Stimulated activated CD8-positive, alpha-beta memory T cell treated with anti-CD3 and anti-CD28 coated beads, Interleukin-12 subunit alpha, Interleukin-12 subunit beta, amount 100 ng/mL, for 1 hour (primary cell): ENCODE measurements at places on chromosomes 13 and 19.

GRCh38 chr13:43838909-43839308 is 40.6 kb downstream of the CCDC122 start:
- DNase-seq: no peak

GRCh38 chr19:10363789-10364281 is 16.5 kb downstream of the TYK2 start:
- DNase-seq: no peak

GRCh38 chr13:110493613-110494012 is 67.9 kb downstream of the RAB20 start:
- DNase-seq: no peak

DNA sequence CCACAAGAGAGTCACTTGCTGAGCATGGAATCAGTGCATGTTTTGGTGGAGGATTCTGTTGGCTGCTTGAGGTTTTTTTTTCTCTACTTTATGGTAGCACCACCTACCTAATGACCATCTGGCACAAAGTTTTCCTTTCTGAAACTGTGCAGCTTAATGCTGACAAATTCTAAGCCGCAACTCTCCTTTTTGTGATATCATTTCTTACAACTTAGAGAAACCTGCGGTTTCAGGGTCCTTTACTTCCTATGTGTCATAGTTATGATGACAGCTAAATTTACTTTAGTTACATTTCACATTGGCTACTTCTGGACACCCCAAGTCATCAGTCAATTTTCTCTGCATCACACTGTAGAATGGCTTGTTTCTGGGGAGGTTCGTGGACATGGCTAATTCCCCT is 115.4 kb upstream of the TMTC4 start:
- no peak for DNase-seq

DNA sequence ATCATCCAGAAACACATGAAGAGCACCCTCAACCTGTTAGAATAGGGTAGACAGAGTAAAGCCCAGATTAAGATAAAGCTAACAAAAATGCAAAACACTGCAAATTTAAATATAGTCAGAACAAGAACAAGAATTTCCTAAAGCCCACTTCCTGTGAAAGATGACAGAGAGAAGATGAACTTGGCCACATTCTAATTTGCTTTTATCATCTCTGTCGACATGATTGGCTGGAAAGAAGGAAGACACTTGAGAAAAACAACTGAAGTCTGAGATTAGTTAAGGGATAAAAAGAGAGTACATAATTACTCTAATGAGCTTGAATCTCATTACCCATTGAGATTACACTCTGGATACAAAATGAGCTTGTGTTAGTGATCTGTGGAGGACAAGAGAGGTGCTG is 537.6 kb downstream of the KLF5 start:
- no peak for DNase-seq

DNA sequence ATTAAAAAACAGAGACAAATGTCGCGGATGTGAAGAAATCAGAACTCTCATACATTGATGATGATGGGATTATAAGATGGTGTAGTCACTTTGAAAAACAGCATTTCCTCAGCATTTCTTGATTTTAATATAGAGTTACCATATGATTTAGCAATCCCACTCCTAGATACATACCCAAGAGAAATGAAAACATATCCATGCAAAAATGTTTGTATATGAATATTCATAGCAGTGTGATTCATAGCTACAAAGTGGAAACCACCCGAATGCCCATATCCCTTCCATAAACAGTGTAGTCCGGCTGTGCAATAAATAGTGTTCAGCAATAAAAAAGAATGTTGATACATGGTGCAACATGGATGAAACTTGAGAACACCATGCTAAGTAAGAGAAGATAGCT is 44.6 kb downstream of the DPY19L3 start:
- DNase-seq: no peak

DNA sequence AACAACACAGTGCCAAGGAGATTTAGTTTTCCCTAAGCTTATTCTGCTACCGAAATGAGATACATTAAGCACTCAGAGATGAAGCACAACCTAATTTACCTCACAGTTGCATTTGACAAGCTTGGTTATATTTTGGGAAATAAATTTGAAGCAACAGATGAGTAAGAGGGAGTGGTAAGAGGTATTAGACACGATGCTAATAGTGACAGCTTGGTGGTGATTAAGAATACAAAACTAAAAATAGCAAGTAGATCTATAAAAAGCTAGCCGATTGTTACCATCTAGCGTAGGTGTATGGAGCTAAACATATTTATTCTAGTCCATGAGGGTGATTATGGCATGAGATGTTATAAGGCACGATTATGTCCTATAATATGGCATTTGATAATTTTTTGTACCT is 208.5 kb downstream of the PCCA start:
- DNase-seq: no peak

DNA sequence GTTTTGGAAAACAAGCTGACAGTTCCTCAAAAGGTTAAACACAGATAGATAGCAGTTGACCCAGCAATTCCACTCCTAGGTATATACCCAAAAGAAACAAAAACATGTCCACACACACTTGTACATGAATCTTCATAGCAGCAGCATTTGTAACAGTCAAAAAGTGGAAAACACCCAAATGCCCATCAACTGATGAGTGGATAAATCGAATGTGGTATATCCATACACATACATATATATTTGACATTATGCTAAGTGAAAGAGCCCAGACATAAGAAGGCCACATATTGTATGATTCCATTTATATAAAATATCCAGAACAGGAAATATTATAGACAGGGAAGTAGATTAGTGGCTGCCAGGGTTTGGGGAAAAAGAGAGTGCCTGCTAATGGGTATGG is 7.9 kb upstream of the HMGB1 start:
- DNase-seq: no peak

GRCh38 chr13:80486402-80486801 is 145.5 kb upstream of the SPRY2 start:
- DNase-seq: no peak

- DNase-seq: no peak
Observed at GRCh38 chr13:110902370-110902769, 12.5 kb downstream of the ANKRD10 start.

DNA sequence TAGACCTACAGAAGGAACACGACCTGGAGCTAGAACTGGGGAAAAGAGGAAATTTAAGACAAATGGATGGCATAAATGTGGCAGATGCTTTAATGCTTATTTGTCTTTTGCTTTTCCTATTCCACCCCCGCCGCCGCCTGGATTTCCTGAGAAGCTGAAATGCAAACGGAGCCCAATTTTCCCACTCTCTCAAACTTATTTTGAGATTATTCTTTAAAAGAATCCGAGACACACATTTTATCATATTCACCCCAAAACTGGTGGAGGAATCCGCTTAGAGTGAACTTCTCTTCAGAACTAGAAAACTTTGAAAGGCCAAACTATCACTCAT is 5.8 kb downstream of the POU4F1 start:
- no peak for DNase-seq

- no peak for DNase-seq
Observed at GRCh38 chr13:69279213-69279612, 828.4 kb upstream of the ATXN8OS start.

DNA sequence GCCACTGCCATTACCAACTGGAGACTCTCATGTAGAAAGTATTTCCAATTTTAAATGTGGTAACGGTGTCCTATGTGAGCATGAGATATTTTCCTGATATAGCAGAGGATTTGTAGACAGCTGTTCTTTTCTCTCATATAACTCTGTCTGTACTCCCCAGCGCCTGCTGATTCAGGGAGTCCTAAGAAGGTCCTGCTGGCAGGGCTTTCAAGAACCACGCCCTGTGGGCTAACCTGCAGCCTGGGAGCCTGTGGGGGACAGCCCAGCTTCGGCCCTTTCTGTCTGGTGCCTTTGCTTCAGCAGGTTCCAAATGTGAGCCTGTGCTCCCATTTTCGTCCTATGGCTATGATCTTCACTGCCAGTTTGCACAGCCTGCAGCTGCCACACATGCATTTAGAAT is 316.8 kb downstream of the ATP8A2 start:
- no peak for DNase-seq

DNA sequence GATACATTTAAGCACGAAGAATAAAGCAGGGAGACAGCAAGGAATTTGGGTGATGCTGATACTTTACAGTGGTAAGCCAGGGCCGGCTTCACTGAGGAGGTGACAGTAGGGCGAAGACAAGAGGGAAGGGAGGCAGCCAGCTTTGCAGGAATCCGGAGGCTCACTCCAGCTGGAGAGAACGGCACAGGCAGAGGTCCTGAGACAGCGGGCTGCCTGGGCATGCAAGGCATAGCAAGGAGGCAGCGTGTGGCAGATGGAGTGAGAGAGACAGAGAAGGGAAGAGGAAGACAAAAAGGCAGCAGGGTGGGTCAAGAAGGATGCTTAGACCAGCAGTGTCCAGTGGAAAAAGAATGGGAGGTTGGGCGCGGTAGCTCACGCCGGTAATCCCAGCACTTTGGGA is 83.2 kb upstream of the WASF3 start:
- no peak for DNase-seq
